ENCODE measurements at places on chromosomes 11 and 22.

GRCh38 chr11:116837231-116838091 lies at the start of gene APOA1:
TSS of gene APOA1 (minus strand) at chr11:116837622. CDS start at chr11:116837387, 235 bp downstream.
- DNase-seq = no peak

DNA sequence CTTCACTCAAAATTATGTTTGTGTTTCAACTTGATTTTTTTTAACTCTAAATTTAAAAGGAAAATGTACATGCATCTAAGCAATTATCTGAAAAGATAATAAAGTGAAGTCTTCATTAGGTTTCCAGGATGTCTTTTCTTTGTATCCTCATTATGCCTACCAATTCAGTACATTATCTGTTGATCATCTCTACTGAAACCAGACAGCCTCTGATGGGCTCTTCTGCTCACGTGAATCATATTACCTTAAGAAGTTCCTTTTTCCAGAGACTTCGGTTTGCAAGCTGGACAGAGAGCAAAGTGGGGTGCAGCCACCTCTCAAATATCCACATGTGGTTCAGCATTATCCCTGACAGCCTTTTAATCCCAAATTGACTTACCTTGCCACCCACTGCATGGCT lies 158.4 kb downstream of the CADM1 start:
- no peak for DNase-seq

DNA sequence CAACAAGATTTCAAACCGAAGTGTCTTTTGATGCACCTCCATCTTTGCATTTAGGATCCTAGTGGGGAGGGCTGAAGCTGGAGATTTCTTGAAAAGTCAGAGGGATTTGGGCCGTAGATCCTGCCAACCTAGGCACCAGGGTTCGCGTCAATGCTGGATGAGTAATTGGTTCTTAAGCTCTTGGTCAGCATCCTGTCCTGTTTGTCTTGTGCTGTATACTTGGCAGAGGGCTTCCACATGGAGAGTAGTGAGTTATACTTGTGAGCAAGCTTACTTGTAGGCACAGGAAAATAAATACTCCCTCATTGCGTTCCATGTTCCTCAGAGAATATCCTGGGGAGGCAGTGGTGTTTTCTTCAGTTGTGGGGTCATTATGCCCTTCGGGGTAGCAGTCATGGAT lies 12.6 kb downstream of the INSC start:
- DNase-seq = no peak

DNA sequence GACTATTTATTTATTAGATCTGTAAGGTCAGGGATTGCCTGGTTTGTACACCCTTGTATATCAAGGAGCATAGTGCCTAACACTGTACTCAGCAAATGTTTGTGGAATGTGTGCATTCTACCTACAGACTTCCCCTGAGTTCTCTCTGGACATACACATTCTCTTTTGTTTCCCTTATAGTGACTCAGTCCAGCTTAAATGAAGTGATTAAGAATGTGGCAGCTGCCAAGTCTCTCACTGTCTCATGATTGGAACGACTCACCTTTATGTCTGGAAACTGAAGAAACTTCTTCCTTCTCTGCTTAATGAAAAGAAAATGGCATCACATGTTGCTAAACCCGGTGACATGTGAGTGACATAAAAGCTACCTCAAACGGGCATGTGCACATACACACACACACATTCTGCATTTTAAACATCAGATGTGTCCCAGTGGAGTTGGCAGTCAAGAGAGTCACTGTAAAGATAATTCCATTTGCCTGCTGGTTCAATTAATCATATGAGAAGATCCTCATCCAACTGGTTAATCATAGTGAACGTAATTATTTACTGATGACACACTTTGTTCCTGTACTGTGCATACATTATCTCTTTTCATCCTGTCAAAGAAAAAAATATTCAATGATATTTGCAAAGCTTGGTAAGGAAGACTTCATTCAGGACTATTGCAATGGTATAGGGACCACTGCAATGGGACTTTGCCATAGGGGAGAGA lies 42.8 kb downstream of the GLYAT start:
- DNase-seq = no peak

DNA sequence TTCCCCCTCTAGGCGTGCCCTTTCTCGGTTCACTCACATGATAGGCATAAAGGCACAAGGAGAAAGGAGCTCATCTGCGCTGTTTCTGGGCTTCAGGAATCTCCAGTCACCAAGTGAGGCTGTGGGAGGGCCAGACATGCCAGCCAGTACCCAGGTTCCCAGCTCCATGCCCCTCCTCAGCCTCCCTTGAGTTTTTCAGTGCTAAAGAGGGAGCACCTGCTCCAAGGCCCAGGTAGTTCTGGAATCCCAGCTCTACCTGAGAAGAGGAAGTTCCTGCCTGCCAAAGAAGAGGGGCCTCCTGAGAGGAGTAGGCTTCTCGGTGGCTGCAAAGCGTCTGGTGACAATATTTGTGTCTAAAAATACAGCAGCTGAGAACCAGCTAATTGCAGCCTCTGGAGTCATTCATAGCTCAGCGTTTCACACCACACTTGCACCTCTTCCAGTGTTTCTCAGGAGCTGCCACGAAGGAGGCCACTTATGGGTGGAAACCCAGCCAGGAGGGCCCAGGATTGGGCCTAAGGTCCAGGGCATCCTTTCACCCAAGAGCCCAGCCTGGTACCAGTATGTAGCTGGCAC lies 197.4 kb downstream of the TRIM29 start:
- DNase-seq = no peak

GRCh38 chr11:26896719-26897118 lies 97.2 kb upstream of the FIBIN start:
- no peak for DNase-seq

GRCh38 chr11:30017445-30017895 lies 640 bp upstream of the KCNA4 start:
- DNase-seq = no peak

DNA sequence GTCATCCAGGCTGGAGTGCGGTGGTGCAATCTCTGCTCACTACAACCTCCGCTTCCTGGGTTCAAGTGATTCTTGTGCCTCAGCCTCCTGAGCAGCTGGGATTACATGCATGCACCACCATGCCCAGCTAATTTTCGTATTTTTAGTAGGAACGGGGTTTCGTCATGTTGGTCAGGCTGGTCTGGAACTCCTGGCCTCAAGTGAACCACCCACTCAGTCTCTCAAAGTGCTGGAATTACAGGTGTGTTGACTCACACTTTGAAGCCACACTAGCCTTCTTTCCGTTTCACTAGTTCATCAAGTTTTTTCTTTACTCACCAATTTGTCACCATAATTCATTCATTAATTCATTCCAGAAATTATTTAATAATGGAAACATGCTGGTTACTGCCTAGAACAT lies 298.4 kb upstream of the MTNR1B start:
- no peak for DNase-seq

- no peak for DNase-seq
These were observed 3.4 kb downstream of the P2RY2 start for GRCh38 chr11:73221451-73221850.

- DNase-seq = no peak
These were observed 2.1 kb upstream of the DMC1 start for GRCh38 chr22:38572065-38572464.

DNA sequence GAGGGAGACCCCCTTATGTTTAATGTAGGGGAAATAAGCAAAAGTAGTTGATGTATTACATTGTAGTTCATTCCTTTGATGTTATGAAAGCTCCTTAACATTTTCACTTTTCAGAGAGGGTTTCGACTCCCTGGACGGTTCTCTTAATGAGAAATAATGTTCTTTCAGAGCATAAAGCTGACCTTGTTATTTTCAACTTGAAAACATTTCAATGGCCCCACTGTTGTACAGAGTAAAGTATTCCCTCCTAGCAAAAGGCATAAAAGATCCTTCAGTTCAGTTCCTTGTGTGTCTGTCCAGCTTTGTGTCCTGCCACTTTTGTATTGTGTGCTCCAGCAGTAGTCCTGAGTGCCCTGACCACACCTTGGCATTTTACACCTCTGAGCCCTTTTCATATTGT lies 63.9 kb downstream of the UVRAG start:
- DNase-seq = no peak

GRCh38 chr11:78166855-78167469 lies 21.5 kb downstream of the KCTD21 start:
- no peak for DNase-seq

Data from Right ventricle myocardium superior (tissue), 1 donor.